Effector CD4-positive, alpha-beta T cell (primary cell): ENCODE measurements at places on chromosomes 16 and 17.

- no peak for DNase-seq
Measured at GRCh38 chr17:77599699-77600098, 358.8 kb upstream of the TNRC6C start.

DNA sequence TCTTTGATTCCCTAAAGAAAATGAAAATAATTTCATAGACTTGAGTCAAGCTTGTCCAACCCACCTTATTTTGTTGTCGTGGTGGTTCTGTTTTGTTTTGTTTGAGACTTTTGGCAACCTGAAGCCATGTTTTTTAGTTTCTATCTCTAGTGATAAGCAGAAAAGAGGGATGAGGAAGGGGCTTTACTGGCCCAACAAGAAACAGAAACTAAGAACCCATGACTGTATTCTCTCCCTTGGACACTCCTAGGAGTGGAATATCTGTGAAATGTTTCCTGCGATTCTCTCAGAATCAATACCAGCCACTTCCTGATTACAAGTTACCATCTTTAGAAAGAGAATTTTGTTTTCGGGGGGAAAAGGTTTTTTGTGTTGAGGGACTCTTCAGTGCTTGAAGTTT is 207.5 kb downstream of the PRKCA start:
- no peak for DNase-seq

DNA sequence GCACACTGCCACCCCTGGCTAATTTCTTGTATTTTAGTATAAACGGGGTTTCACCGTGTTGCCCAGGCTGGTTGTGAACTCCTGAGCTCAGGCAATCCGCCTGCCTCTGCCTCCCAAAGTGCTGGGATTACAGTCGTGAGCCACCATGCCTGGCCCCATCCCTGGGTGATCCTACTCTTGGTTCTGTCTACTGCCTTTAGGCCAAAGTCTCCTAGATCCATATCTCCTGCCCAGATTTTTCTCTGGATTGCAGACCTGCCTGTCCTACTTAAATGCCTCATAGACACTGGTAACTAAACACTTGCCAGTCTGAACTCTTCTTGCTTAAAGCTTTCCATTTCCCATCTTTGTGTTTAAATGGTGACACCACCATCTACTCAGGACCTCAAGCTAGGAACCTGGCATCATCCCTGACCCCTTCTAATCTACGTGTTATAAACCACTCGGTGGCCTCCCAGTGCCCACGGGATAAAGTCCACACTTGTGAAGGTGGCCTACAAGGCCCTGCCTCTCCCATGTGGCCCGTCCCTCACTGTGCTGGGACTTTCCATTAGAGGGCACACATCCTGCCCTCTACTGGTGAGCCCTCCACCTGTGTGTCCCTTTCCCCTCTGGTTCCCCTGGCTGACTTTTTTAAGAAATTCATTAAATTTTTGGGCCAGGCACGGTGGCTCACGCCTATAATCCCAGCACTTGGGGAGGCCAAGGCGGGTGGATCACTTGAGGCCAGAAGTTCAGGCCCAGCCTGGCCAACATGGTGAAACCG is 51.1 kb downstream of the USP43 start:
- DNase-seq, result no peak

- no peak for DNase-seq
Measured at GRCh38 chr16:79659344-79659743, 58.8 kb upstream of the MAF start.

- DNase-seq, result no peak
Measured at GRCh38 chr17:28865946-28866752, 11.3 kb downstream of the ERAL1 start.

GRCh38 chr17:38918916-38919315 is 6.5 kb upstream of the LASP1NB start:
- DNase-seq, result no peak

DNA sequence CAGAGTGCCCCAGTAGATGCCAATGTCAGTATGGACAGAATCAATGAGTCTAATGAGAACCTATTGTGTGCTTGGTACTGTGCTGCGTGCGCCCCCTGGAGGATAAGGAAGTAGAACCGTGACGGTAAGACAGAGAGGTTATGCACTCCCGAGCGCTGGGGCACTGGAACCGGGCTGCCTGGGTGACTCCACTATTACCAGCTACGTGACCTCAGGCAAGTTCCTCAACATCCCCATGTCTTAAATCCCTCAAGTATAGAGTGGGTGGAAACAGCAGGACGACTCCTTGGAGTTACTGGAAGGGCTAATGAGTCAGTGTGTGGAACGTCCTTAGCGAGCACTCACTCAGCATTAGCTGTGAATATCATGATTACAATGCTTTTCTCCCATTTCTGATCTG is 16.2 kb downstream of the CHST4 start:
- DNase-seq, result peak; percentile 47
